ENCODE measurements at places on chromosomes 1 and 21.

- DNase-seq, result no peak
Observed at GRCh38 chr21:32003411-32003810, 130.6 kb downstream of the HUNK start.

- no peak for DNase-seq
Observed at GRCh38 chr1:12180315-12180714, 13.5 kb downstream of the TNFRSF1B start.

DNA sequence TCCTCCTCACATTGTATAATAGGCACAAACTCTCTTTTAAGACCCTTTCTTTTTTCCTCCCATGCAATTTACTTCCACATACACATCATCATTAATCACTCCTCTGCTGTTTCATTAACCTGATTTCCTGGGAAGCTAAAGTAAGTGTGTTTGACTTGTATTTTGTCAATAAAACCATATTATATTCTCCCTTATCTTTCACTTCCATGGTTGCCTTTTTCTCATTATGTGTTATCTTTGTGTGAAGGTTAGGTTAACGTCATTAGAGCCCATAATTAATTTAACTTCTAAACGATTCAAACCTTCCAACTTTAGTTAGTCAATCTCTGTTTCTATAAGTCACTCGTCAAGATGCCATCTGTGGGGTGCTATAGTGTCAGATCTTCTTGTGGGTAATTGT, 313.0 kb downstream of the PAPPA2 start:
- DNase-seq, result no peak

DNA sequence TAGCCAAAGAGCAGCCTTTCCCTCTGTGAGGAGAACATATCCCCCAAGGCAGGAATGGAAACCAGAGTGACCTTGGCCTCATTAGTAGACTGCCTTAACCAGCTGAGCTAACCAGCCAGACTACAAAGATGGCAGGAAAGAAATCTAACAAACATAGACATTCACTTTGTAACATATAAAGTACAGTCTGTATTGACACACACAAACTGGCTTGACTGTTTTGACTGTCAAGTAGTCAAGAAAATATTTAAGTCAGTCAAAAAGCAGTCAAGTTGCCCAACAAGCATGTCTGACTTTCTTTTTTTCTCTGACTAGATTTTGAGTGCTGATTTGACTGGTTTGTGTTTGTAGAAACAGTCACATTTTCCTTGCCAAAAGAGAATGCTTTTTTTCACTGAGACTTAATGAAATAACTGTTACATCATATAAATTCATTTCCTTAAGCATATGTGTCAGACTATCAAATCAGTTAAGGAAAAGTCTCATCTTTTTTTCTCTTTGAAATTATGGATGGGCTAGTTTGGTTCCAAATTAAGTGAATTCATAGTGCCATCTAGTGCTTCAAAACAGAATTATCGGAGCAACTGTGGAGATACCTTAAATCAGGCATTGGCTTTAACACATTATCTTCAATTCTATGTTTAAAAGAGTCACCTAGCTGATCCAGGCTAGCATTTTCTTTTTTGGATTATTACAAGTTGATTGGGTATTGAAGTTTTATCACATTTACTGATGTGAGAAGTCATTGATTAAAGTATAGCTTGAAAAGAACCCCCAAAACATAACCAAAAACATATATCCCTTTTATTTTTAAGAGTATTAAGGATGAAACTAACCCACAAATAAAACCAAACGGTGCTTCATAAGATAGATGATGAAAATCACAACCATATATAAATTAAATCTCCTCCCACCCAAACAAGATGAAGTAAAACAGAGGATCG, 75.0 kb downstream of the ATP6V1G3 start:
- DNase-seq, result peak; percentile 75

DNA sequence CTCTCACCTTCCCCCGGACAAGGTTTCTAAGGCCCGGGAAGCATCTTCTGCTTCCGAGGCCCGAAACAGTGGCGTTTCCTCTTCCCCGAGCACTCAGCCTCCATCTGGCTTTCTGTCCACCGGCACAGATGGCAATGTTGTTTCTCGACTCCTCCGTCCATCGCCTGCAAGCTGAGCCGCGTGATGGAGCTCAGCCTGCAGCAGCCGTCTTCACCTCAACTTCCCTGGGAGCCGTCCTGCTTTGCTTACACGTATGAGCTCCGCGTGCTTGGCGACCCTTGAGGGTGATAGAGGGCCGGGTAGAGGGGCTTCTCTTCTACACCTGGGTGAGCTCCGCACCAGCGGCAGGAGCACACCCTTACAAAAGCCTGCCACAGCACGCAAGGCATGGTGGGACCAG, 80.4 kb downstream of the AJAP1 start:
- no peak for DNase-seq

GRCh38 chr1:178093951-178094738, at the start of gene RASAL2:
Gene RASAL2 (plus strand): TSS chr1:178094104. CDS start chr1:178094493, 389 bp downstream.
- peak; percentile 51 for DNase-seq

- peak; percentile 57 for DNase-seq
Observed at GRCh38 chr1:156281281-156281680, 1.3 kb downstream of the SMG5 start.

- DNase-seq, result no peak
Observed at GRCh38 chr1:119564548-119564947, 57.5 kb downstream of the HSD3B1 start.

- no peak for DNase-seq
Observed at GRCh38 chr1:88188038-88188437, 496.0 kb upstream of the PKN2 start.

DNA sequence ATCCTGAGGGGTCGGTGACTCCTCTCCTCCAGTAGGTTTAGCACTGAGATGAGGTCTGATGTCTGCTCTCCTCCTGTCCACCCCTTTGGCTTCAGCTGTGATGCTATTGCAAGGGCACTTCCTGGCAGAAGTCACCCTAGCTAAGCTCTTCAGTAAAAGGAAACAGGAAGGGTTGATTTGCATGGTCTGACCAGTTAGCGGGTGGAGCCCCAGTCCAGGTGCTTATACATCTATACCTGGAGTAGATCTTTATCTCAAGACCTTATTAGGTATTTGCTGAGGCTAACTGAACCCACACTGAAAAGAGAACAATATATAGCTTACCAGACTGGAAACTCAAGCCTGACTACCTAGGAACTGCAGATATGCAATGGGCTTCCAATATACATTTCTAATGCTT, 28.9 kb upstream of the NFASC start:
- DNase-seq, result no peak

DNA sequence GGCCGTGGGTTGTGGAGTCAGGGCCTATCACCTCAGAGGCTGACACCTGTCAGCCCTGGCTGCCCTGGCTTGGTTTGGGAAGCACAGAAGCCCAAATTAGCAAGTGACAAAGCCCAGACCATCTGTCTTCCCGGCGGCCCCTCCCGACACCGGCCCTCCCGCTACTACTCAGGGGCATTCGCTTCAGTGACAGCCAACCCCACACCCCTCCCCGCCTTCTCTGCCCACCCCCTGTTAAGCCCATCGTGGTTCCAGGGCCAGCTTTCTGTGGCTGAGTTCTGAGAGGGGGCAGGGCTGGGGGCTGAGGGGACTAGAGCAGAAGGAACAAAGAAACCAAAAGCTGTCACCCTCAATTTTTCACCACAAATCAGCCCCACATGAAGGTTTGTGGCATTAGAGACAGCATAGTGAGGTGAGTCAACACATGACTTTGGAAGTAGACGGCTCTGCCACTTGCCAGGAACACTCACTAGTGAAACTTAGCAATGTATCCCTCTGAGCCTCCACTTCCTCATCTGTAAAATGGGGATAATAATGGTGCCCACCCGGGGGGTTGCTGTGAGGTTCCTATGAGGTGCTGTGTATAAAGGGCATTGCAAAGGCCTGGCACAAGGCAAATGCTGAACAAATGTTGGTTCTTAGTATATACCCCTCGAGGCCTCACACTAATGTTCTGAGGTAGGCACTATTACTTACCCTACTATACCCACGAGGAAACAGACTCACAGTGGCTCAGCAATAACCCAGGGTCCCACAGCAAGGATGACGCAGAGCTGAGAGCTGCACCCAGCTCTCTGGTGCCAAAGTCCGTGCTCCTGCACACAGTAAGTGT, 5.2 kb upstream of the TNNI1 start:
- no peak for DNase-seq

GRCh38 chr1:167450843-167451242, 67.5 kb downstream of the CD247 start:
- DNase-seq, result no peak

- DNase-seq, result no peak
Observed at GRCh38 chr1:10295481-10296085, 85.2 kb downstream of the KIF1B start.

DNA sequence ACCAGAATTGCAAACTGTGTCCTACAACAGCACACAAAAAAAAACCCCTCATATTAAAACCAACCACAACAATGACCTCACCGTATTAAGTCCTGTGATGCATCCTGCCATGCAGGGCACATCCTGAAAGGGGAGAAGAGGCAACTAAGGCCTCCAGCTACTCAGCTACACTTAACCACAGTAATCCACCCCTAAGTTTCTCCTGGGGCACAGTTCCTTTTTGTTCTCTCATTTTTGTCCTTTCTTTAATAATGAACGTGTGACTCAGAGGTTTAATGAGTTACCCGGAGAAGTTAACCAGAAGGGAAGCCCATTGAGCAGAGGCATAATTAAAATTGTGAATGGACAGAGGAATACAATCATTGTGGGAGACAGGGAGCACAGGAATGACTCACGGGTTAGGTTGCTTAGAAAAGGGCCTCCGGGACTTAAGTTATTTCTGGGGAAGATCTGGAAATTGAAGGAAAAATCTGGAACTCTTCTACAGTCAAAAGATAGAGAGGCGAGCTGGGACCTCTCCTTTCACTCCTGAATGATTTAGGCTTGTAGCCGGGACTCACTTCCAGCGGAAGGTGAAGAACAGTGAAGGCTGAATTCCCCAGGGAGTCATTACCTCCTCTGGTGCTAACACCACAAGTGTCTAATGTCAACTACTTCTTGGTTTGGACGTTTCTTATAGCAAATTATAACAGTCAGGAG, 36.9 kb upstream of the HIVEP3 start:
- peak; percentile 95 for DNase-seq

- no peak for DNase-seq
Observed at GRCh38 chr1:58898739-58899586, 115.1 kb upstream of the JUN start.

- DNase-seq, result no peak
Observed at GRCh38 chr1:51997974-51998382, 7.5 kb upstream of the RAB3B start.

GRCh38 chr1:161731241-161731640, 9.9 kb downstream of the FCRLB start:
- DNase-seq, result no peak

DNA sequence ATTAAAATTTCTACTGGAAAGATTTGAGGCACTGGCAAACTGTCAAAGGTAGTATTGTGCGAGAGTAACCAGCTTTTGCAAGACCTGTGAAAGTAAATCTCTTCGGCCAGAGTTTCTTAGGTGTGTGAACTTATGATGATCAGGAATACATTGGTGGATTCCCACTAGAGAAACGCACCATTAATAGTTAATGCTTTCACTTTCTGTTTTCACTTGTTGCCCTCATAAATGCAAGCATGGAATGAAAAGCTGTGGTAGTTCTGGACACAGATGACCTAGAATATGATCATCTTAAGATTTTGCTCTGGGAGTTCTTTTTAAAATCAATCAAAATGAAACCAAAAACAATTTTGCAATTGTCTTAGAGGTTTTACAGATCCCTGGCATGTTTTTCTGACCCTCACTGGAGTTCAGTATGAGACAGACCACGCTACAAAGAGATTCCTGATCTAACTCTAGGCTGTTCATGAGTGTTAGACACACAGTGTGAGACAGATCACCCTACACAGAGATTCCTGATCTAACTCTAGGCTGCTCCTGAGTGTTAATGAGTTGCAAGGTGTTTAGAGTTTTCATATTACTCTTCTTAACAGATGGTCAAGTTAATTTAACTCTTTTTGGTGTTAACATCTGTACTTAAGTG, 98.8 kb downstream of the SDCCAG8 start:
- peak; percentile 54 for DNase-seq

DNA sequence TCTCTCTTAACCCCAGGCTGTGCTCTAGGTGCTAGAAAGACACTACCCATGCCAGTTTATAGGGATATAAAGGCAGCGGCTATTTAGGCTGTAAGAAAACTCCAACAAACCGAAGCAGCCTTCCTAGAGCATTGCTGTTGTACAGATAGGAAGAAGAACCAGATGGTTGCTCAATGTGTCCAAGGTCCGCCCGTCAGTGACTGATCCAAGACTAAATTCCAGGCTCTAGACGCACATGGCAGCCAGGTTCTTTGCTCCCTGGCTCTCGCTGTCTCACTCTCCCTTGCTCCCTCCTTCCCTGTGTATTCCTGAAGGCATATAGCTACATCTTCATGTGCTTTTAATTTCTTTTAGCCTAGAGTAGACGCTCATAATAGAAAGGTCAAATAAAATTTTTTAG, 303.4 kb downstream of the KIF26B start:
- no peak for DNase-seq

DNA sequence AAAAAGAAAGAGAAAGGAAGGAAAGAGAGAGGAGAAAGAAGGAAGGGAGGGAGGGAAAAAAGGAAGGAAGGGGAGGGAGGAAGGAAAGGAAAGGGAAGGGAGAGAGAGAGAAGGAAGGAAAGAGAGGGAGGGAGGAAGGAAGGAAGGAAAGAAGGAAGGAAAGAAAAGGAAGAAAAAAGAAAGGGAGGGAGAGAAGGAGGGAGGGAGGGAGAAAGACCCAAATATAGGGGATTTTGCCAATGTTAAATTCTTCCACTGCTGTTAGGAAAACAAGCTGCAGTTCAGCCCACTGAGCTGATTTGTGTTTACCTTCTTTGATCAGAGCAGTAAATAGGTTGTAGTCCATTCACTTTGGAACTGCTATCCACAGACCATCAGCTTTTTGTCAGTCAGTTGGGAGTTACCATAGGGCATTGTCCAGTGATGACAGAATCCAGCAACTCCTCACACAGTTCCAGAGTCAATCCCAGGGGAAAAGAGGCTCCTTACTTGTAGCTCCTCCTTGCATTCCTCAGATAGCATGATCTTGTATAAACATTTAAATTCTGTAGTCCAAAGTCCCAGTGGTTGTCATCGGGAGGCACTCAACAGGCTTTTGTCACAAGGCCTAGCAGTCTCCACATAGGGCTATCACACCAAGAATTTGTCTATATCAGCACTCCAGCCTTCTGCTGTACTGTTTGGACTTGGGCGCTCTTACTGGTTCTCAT, 13.5 kb upstream of the PPP1R8 start:
- DNase-seq, result peak; percentile 32

DNA sequence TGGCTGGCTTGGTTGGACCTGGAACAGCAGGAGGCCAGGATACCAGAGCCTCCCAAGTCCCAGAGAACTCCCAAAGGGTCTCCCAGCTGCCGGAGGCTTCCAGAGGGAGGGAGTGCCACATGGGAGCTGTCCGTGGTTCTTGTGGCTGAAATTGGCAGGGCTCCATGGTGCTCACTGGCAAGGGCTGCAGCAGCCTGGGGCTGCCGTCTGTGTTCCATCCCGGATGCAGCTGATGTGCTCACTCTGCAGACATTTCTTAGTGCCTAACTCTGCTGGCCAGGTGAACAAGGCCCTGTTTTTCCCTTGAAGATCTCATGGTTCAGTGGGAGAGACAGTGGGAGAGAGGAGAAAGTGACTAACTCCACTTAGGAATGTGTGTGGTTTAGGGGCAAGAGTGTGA, 261.1 kb downstream of the CAMTA1 start:
- DNase-seq, result peak; percentile 92

Measured in fibroblast of lung (primary cell).